GM12878 (cell line): ENCODE measurements at places on chromosomes 1 and 21.

DNA sequence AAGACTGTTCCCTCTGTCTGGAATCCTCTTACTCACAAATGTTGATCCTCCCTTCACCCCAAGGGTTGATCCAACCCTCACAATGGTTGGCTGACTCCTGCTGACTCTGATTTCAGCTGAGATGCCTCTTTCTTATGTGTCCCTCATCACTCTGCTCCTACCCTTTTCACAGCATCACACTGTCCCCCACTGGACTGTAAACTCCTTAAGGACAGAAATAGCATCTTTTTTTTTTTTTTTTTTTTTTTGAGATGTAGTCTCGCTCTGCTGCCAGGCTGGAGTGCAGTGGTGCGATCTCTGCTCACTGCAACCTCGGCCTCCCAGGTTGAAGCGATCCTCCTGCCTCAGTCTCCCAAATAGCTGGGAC is 97.9 kb upstream of the SYT6 start:
- H3K36me3 ChIP-seq = no peaks in the 10 kb centered on the region
- no peak overlapping the region for H3K4me3 ChIP-seq
- DNase-seq = no peak
- no peaks in the 10 kb centered on the region for H3K27me3 ChIP-seq
- H3K4me1 ChIP-seq = no peaks in the 10 kb centered on the region

DNA sequence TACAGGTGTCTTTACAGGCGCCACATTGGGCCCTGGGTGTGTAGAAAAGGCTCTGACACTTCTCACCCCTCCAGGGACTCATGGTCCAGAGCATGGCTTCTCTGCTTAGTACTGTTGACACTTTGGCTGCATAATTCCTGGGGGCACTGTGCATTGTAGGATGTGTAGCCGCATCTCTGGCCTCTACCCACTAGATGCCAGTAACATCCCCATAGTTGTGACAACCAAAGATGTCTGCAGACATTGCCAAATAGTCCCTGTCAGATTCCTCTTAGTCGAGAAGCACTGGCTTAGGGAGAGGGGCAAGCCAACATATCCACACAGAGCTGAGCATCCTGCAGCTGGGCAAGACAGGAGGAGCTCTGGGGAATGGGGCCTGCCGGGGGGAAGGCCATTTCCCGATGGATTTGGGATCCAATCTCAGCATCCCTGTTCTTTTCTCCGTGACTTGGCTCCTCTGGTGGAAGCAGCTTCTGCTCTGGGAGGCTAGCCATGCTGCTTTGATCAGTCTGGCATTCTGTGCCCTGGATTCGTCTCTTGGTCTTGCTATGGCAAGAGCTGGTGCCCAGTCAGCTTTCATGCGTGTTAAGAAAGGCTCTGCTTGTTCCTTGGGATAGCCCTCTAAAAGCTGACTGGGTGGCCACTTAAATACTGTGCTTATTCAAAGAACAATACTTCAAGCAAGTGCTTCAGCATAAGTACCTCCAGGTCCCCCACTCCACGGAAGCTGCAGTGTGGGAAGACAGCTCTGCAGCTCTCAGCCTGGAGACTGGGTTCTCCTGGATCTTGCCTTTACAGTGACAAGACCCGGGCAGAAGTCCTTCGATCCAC is 38.3 kb upstream of the SCMH1 start:
- H3K36me3 ChIP-seq = no peaks in the 10 kb centered on the region
- H3K27me3 ChIP-seq = peaks cover 2% of the 10 kb centered on the region; the same call in 1 of the 2 replicates
- H3K4me1 ChIP-seq = no peaks in the 10 kb centered on the region
- no peak overlapping the region for H3K4me3 ChIP-seq
- H3K27ac ChIP-seq = no peak overlapping the region
- DNase-seq = no peak

DNA sequence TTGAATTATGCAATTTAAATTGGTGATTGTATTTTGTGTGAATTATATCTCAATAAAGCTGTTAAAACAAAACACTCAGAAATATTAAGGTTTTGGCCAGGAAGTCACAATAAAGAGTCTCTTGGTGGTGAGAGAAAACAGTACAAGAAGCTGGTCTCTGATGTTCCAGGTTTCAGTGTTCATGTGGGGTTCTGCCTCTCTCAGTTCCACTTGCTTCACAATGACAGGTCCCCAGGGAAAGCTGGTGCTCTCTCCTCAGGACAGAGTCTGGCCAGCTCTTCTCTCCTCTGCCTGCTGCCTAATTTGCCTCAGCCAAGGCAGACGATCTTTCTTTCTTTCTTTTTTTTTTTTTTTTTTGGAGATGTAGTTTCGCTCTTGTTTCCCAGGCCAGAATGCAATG is 342.9 kb upstream of the PLXNA2 start:
- no peak overlapping the region for H3K4me3 ChIP-seq
- peak; percentile 51 for DNase-seq
- no peaks in the 10 kb centered on the region for H3K36me3 ChIP-seq
- no peaks in the 10 kb centered on the region for H3K4me1 ChIP-seq
- no peak overlapping the region for H3K27ac ChIP-seq
- no peaks in the 10 kb centered on the region; the same call in 1 of the 2 replicates for H3K27me3 ChIP-seq

DNA sequence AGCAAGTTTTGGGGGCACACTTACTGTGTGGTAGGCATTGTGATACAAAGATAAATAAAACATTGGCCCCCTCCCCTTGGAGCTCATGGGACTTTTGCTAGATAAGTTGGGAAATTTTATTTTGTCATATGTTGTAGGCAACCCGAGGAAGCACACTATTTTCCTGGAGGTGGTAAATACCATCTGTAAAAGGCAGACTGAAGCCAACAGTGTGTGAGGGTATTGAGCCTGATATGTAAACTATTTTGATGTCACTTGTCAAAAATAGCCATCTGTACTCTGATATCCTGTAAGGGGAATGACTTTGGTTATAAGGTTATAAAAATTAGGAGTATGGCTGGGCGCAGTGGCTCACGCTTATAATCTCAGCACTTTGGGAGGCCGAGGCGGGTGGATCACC is 30.6 kb downstream of the VANGL2 start:
- H3K27me3 ChIP-seq = no peaks in the 10 kb centered on the region
- H3K4me3 ChIP-seq = no peak overlapping the region
- H3K27ac ChIP-seq = peak overlapping the region; percentile 100
- H3K36me3 ChIP-seq = no peaks in the 10 kb centered on the region
- DNase-seq = no peak

- no peak overlapping the region for H3K4me3 ChIP-seq
- no peak for DNase-seq
- no peaks in the 10 kb centered on the region for H3K27me3 ChIP-seq
- H3K4me1 ChIP-seq = peaks cover 5% of the 10 kb centered on the region; the same call in 1 of the 2 replicates
- no peaks in the 10 kb centered on the region for H3K36me3 ChIP-seq
These were observed 18.3 kb upstream of the NPHP4 start for GRCh38 chr1:6010554-6010953.

DNA sequence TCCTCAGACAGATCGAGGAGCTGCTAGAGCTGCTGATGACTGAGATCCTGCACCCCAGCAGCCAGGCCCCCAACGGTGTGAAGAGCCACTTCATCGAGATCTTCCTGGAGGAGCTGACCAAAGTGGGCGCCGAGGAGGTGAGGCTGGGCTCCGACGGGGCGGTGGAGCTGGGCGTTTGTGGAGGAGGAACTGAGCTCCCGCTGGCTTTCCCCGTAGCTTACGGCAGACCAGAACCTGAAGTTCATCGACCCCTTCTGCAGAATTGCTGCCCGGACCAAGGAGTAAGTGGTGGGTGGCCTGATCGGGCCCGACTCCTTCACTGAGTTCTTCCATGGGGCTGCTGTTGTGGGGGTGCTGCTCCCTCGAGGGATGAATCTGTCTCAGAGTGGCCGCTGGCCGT is 8.0 kb downstream of the RRP1 start:
- H3K27ac ChIP-seq = no peak overlapping the region
- H3K4me1 ChIP-seq = no peaks in the 10 kb centered on the region
- H3K36me3 ChIP-seq = peaks cover 34% of the 10 kb centered on the region
- H3K27me3 ChIP-seq = no peaks in the 10 kb centered on the region
- no peak for DNase-seq
- H3K4me3 ChIP-seq = no peak overlapping the region

- DNase-seq = no peak
- H3K4me3 ChIP-seq = no peak overlapping the region
- no peaks in the 10 kb centered on the region for H3K4me1 ChIP-seq
- no peak overlapping the region for H3K27ac ChIP-seq
- no peaks in the 10 kb centered on the region for H3K27me3 ChIP-seq
- no peaks in the 10 kb centered on the region for H3K36me3 ChIP-seq
These were observed 26.2 kb downstream of the ZYG11B start for GRCh38 chr1:52752484-52752826.

DNA sequence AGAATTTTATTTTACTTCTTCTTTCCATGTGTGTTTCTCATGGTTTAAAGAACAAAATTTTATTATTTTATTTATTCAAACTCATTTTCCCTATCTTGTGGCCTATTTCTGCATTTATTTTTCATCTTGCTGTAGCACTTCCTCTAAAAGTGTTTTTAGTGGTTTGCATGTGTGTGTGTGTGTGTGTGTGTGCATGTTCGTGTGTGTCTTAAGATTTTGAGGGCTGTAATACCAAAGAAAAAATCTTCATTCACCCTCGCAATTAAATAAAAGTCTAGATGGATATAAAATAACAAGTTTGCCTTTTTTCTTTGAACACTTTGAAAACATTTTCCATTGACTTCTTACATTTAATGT is 24.6 kb upstream of the FCRL3 start:
- H3K27me3 ChIP-seq = no peaks in the 10 kb centered on the region; the same call in 1 of the 2 replicates
- H3K4me3 ChIP-seq = no peak overlapping the region
- H3K4me1 ChIP-seq = 0 out of 2 replicates have a peak, but pooled peaks cover 2% of the 10 kb centered on the region
- no peak overlapping the region for H3K27ac ChIP-seq
- no peaks in the 10 kb centered on the region for H3K36me3 ChIP-seq

GRCh38 chr1:58657082-58657481 is 42.8 kb downstream of the MYSM1 start:
- H3K4me1 ChIP-seq = no peaks in the 10 kb centered on the region
- no peak overlapping the region for H3K27ac ChIP-seq
- peaks cover 23% of the 10 kb centered on the region; the same call in 1 of the 2 replicates for H3K36me3 ChIP-seq
- H3K4me3 ChIP-seq = no peak overlapping the region
- DNase-seq = no peak

GRCh38 chr1:4797429-4797828 is 143.0 kb downstream of the AJAP1 start:
- no peaks in the 10 kb centered on the region; the same call in 1 of the 2 replicates for H3K27me3 ChIP-seq
- no peak overlapping the region; the same call in 1 of the 2 replicates for H3K27ac ChIP-seq
- DNase-seq = no peak
- H3K4me3 ChIP-seq = no peak overlapping the region
- H3K4me1 ChIP-seq = peaks cover 24% of the 10 kb centered on the region
- no peaks in the 10 kb centered on the region for H3K36me3 ChIP-seq

DNA sequence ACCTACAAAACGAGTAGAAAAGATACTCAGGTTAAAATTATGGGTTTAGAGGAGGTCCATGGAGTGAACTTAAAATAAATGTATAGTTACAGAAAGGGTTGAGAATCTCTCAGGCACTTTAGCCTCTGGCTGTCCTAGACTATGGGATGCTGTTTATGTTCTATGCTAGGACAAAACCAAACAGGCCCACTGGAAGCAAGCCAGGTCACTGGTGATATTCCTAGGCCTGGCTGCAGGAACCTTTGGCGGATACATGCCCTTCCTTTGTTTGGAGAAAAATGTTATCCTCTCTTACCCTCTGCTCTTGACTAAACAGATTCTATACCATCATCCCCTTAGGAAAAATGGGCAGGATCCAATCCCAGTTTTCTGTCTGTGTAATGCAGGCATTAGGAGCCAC is 90.7 kb upstream of the DUSP10 start:
- H3K27me3 ChIP-seq = no peaks in the 10 kb centered on the region
- peaks cover 13% of the 10 kb centered on the region; the same call in 1 of the 2 replicates for H3K4me1 ChIP-seq
- no peaks in the 10 kb centered on the region for H3K36me3 ChIP-seq
- no peak for DNase-seq
- H3K27ac ChIP-seq = no peak overlapping the region
- H3K4me3 ChIP-seq = no peak overlapping the region

DNA sequence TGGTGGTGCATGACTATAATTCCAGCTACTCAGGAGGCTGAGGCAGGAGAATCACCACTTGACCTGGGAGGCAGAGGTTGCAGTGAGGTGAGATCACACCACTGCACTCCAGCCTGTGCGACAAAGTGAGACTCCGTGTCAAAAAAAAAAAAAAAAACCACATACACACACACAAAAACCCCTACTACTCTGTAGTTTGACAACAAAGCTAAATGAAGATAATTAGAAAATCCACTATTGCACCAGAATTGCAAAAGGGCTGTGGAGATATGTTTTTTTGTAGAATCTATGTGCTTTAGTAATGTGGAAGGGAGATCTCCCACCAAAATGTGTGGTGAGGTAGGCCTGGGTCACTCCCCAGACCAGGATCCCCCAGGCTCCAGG is 32.2 kb upstream of the KHDRBS1 start:
- H3K4me1 ChIP-seq = peaks cover 32% of the 10 kb centered on the region
- H3K4me3 ChIP-seq = no peak overlapping the region
- H3K27me3 ChIP-seq = no peaks in the 10 kb centered on the region
- H3K27ac ChIP-seq = peak overlapping the region; percentile 36

DNA sequence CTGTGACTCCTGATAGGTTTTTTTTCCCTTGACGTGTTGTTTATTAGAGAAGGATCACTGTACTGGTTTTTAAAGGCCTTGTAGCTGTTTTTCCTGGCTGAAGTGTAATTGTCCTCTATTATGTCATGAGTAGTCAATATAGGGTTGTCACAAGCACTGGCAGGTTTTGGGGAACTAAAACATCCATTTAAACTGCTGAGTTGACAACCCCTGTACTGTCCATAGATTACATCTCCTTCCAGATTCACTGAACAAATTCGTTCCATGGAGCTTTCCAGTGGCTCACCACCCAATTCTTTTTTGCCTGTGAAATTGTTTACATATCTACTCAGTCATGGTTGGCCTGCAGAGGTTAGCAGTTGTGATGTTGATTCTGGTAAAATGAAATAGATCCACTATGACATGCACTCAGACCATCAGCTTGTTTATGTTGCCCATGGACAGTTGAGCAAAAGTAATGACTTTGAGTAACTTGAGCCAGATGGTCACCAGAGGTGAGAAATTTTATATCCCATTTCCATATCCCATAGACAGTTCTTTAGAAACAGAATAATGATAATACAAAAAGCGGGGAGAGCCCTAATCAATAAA is 59.9 kb upstream of the QSOX1 start:
- H3K4me1 ChIP-seq = no peaks in the 10 kb centered on the region
- H3K36me3 ChIP-seq = peaks cover 19% of the 10 kb centered on the region
- no peak for DNase-seq
- H3K27ac ChIP-seq = no peak overlapping the region
- H3K27me3 ChIP-seq = no peaks in the 10 kb centered on the region
- H3K4me3 ChIP-seq = no peak overlapping the region

GRCh38 chr1:9008236-9008635 is 18.0 kb downstream of the SLC2A7 start:
- DNase-seq = no peak
- H3K4me1 ChIP-seq = peaks cover 35% of the 10 kb centered on the region
- no peak overlapping the region for H3K4me3 ChIP-seq
- peak overlapping the region; percentile 61 for H3K27ac ChIP-seq

GRCh38 chr1:234163267-234163919 is 209.9 kb upstream of the COA6 start:
- H3K36me3 ChIP-seq = no peaks in the 10 kb centered on the region
- no peak overlapping the region for H3K27ac ChIP-seq
- H3K27me3 ChIP-seq = no peaks in the 10 kb centered on the region
- H3K4me1 ChIP-seq = no peaks in the 10 kb centered on the region
- H3K4me3 ChIP-seq = no peak overlapping the region
- no peak for DNase-seq

GRCh38 chr1:53549781-53550180 is 90.6 kb downstream of the DMRTB1 start:
- H3K27ac ChIP-seq = no peak overlapping the region
- H3K36me3 ChIP-seq = no peaks in the 10 kb centered on the region
- H3K4me1 ChIP-seq = no peaks in the 10 kb centered on the region
- no peak overlapping the region for H3K4me3 ChIP-seq
- H3K27me3 ChIP-seq = no peaks in the 10 kb centered on the region; the same call in 1 of the 2 replicates
- DNase-seq = no peak

- H3K27ac ChIP-seq = no peak overlapping the region
- no peak for DNase-seq
- H3K4me3 ChIP-seq = no peak overlapping the region
- H3K4me1 ChIP-seq = no peaks in the 10 kb centered on the region
These were observed 308.9 kb upstream of the RUNX1 start for GRCh38 chr21:35358008-35358407.
